ENCODE measurements at places on chromosomes 6 and 20.
A peak's percentile ranks its signal among the peaks of the same experiment; 100 is the strongest.

DNA sequence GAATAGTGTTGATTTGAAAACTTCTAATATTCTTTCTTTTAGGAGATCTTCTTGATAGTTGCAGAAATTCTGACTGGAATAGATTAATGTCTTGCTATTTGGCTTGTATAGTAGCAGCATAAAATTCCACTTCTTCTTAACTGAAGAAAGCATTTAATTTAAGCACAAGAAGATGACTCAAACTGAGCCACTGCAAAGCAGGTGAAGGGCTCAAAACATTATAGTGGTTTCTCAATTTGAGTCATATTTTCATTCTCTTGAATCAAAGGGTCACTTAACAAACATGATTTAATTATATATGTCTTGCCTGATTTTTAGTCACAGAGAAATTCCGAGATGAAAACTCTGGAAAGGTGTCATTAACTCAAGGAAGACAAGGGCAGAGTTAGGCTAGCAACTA is 239.3 kb downstream of the ZNF217 start:
- no peak for DNase-seq

DNA sequence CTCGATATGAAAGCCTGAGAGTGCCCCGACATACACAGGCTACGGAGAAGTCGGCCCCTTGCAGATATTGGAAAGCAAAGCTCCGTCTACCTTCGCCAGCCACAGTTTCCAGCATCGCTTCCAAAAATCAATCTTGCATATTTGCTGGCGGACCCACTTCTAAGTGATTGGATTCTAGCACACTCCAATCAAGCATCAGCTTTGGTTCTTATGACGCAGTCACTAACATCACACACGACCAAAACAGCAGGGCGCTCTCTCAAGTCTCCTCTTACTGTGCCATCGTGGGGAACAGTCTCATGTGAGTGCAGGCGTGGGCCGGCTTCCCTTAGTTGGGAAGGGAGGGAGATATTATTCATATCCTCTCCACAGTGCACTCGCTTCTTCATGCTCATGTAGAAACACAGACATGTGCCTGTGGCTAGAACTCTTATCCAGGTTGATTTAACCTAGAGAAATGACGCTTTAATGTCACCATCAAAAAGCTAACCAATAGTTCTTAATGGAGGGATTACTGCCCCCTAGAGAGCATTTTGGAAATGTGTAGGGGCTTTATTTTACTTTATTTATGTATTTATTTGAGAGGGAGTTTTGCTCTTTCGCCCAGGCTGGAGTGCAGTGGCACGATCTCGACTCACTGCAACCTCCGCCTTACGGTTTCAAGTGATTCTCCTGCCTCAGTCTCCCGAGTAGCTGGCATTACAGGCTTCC is 229.8 kb downstream of the SOD2 start:
- no peak for DNase-seq

DNA sequence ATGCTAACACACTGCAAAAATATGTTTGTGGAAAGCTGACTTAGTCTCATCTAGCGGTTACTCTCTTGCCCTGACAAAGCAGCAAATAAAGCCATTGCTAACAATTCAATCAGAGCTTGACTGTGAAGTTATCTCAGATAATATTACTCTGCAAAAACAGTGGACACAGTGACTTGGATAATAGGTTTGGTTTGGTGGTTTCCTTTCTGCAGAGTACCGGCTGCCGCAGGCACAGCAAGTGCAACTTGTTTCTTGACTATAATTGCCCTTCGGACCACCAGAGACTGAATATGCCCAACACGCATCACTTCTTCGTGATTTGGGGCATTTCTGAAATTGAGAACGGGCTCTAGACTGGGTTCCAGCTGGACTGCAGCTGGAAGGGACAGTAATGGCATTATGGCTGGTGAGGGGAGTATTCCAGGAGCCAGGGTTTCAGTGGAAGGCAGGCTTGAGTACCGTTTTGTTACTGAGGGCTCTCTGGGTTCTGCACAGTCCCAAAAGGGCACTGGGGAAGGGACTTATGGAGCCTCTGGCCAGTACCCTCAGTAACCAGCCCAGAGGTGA is 40.0 kb downstream of the DSTN start:
- no peak for DNase-seq

DNA sequence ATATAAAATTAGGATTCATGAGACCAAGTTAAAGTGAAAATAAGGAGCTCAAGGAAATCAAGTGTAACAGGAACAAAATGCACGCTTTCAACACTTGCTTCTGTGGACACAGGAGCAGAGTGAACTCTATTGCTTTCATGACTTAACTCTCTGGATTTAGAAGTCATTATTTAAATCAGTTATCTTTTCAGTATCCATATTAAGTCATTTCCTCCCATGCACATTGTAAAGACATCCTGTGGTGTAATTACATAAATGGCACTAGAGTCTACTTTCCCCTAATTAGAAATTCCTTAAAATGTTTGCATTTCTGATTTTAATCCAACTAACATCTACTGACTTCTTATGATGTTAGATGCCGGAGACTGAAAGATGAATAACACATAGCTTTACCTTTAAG is 88.0 kb downstream of the INSM1 start:
- DNase-seq: no peak

- peak; percentile 51 for DNase-seq
These were observed 336.8 kb downstream of the HDGFL1 start for GRCh38 chr6:22906091-22906549.

- DNase-seq: no peak
These were observed 17.6 kb downstream of the PRDM1 start for GRCh38 chr6:106103728-106104109.

DNA sequence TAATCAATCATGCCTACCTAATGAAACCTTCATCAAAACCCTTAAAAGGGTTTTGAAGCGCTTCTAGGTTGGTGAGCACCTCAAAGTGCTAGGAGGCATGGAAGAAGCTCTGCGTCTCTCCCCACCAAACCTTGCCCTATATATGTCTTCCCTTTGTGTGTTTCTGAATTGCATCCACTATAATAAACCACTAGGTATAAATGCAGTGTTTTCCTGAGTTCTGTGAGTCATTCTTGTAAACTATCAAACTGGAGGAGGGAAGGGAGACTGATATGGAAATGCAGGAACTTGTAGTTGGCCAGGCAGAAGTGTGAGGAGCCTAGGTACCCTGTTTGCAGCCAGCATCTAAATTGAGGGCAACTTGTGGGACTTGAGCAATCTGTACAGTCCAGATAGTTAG is 698.8 kb downstream of the DOK5 start:
- no peak for DNase-seq

GRCh38 chr6:150937132-150937906 is 71.8 kb downstream of the MTHFD1L start:
- DNase-seq: no peak

GRCh38 chr6:82622461-82622860 is 258.8 kb downstream of the TPBG start:
- no peak for DNase-seq

- no peak for DNase-seq
These were observed 19.3 kb downstream of the PROKR2 start for GRCh38 chr20:5297280-5298004.

GRCh38 chr6:29479560-29479959 is 8.2 kb downstream of the MAS1L start:
- no peak for DNase-seq

- no peak for DNase-seq
These were observed 154.2 kb downstream of the ALDH8A1 start for GRCh38 chr6:134795691-134796090.

DNA sequence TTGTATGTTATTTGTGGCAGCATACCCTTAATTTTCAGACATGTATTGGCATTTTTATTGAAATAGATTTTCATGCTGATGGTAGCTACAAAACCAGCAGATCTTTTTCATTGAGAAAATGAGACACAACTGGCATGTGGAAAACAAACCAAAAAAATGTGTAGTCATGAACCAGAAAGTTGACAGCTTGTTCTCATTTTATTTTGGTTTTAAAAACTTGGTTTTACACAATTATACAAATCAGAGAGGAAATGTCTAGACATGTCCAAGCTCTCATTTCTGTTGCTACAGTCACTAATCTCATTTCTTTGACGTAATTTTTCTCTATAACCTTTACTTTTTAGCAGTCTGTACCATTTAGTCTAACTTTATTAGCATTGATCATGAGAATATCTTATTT is 85.4 kb downstream of the GRIK2 start:
- no peak for DNase-seq

DNA sequence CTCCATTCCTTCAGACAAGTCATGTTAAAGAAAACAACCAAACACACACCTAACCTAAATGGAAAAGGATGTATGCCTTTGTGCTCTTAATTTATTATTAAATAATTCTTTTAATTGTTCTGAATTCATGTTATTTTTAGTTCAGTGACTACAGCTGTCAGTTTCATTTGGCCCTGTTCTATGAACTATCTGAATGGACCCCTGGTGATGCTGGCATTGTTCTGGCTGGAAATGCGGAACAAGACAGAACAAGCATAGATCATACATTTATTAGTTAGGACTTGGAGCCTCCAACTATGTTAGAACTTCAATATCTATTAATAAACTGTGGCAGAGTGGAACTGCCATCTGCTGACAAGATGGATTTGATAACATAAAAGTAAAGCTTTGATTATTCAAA is 5.7 kb downstream of the MAP3K7 start:
- no peak for DNase-seq

- DNase-seq: peak; percentile 63
These were observed 6.2 kb downstream of the SNTA1 start for GRCh38 chr20:33437141-33437911.

GRCh38 chr20:52936351-52937340 is 35.5 kb upstream of the TSHZ2 start:
- DNase-seq: no peak

DNA sequence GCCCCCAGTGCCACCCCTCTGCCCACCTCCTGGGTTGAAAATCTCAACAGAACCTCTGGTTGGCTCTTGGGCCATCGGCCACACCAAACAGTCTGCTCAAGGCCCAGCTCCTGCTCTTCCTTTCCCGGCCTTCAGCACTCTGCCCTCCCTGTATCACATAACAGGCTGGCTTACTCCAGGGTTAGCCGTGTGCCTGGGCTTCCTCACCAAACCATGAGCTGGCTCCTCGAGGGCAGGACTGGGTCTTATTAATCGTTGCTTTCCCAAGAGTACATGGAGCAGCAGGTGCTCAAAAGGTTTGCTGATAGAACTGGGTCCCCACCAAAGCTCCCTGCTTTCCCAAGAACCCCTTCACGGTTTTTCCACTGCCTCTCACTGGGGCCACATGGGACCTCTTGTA is 12.7 kb upstream of the FAM83C start:
- no peak for DNase-seq

GRCh38 chr6:20202324-20202658 is 10.0 kb downstream of the MBOAT1 start:
- DNase-seq: no peak

DNA sequence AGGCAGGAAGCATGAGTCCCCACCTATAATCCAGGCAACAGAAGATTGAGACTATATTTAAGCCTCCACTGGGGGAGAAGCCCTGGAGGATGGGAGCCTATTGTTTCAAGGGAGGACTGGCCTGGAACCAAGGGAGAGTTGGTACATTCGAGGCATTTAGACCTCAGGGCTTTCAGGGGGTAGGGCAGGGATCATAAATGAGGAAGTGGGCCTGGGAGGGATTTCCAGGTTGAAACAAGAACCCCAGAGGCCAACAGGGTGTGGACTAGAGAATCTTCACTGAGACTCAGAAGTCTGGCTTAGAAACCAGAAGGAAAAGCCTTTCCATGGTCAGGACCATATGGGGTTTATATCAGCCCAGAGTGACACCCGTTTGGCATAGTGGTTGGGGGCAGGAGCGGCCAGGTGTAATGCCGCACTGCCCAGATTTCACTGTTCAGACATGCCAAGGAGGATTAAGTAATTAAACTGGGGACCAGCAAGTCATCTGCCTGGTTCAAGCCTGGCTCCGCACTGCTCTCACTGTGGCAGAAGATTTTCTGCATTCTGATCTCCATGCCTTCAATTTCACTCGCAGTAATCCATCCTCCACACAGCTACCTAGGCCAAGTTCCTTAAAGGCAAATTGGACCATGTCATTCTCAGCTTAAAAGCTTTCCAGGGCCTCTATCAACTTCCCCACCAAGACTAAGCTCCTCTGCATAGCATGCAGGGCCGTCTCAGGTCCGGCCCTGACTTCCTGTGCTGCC is 17.8 kb downstream of the LRFN2 start:
- no peak for DNase-seq

DNA sequence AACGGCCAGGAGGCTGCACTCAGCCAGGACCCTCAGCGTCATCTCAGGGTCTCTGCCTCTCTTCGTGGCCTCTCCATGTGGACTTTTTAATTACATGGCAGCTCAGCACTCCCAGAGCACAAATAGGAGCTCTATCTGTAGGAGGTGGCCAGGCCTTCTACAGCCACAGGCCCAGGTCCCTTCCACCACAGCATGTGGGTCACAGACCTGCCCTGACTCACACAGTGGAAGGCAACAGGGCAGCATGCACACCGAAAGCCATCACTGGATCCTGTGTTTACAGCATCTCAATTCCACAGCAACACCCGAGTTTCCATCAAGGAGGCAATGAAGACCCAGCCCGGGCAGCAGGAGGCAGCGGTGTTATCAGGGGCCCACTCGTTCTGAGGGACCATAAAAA is 65.8 kb upstream of the CD93 start:
- DNase-seq: no peak

GRCh38 chr6:46269447-46270229 is 98.9 kb upstream of the ENPP5 start:
- DNase-seq: no peak

DNA sequence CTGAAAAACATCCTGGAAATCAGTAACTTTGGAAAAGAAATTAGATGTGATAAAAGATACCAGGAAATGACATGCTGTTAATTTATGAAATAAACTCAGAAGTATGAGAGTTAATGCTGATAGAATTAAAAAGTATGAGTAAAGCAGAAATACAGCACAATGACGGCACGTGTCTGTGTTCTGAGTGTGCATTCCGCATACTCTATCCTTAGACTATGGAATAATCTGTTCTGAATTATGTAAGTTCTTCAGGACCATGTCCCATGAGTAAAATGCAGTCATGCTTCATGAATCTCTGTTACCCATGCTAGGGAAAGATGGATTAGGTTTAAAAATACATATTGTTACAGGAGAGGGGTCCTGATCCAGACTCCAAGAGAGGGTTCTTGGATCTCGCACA is 21.7 kb downstream of the HECA start:
- DNase-seq: no peak

- no peak for DNase-seq
These were observed 348.3 kb downstream of the FRK start for GRCh38 chr6:115712291-115712961.

DNA sequence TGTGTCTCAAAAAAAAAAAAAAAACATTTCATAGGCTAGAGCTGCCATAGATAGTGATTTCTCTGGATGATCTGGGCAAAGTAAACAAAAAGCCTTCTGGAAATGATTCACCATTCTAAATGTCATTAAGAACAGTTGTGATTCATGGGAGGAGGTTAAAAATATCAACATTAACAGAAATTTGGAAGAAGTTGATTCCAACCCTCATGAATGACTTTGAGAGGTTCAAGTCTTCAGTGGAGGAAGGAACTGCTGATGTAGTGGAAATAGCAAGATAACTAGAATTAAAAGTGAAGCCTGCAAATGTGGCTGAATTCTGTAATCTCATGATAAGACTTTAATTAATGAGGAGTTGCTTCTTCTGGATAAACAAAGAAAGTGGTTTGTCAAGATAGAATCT is 26.8 kb upstream of the MMP24 start:
- DNase-seq: no peak
